ENCODE measurements at places on chromosomes 7 and 10.

DNA sequence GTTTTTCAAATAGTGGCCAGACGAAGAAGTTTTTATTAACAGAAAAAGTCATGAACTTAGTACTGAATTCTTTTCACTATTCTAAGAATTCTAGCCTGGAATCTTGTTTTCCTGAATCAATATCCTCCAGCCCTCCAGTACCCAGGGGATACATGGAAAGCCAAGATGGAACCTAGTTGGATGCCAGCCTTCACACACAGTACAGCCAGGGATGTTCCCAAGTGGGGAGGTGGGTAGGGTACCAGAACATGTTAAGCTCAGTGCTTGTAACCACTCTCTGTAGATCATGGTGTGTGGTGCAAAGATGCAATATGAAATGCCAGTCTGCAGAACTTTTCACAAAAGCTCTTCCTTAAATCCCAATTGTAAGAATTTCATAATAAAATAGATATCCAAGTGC is 128.0 kb downstream of the POU6F2 start:
- no peak for DNase-seq

DNA sequence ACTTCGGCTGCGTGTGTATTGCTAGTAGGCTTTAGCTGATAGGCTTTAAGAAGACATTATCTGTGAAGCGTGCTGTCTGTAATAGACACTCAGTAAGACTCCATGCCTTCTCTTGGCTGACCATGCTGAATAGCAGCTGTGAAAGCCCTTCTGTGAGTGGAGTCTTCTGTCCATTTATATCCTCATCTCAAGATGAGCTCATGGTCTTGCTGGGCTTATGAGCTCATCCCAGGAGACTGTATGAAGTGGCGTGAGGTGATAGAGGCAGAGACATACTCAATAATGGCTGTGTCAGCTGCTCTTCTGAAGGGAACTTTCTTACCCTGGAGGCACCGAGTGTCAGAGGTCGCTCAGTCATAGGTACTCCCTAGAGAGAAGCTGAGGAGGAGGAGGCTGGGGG is 111.5 kb downstream of the SH2D4B start:
- DNase-seq = no peak

DNA sequence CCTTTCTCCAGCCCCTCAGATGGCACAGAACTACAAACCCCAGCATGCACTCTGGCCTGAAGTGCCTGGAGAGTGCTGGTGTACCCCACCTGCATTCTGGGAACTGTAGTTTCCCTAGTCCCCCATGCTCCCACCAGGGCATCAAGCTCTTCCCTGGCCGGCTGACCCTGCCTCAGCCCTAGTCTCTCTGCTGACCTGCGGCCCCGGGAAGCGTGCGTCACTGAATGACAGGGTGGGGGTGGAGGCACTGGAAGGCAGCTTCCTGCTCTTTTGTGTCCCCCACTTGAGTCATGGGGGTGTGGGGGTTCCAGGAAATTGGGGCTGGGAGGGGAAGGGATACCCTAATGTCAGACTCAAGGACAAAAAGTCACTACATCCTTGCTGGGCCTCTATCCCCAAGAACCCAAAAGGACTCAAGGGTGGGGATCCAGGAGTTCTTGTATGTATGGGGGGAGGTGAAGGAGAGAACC is 2.1 kb downstream of the NOS3 start:
- no peak for DNase-seq

GRCh38 chr10:18164093-18164492 is 23.9 kb downstream of the CACNB2 start:
- DNase-seq = no peak

DNA sequence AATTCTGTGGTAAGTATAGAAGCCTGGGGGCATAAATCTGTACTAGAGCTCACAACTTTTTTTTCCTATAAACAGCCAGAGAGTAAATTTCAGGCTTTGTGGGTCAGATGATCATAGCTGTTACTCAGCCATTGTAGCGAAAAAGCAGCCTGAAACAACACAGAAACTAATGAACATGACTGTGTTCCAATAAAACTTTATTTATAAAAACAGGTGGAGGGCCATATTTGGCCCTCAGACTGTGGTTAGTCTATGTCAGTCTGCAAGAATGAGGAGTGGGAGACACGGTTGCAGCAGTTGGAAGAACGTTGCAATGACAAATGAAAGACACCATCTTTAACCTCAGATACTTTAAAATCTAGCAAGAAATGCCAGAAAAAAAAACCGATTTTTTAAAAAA is 389.6 kb upstream of the PRKCQ start:
- DNase-seq = no peak

DNA sequence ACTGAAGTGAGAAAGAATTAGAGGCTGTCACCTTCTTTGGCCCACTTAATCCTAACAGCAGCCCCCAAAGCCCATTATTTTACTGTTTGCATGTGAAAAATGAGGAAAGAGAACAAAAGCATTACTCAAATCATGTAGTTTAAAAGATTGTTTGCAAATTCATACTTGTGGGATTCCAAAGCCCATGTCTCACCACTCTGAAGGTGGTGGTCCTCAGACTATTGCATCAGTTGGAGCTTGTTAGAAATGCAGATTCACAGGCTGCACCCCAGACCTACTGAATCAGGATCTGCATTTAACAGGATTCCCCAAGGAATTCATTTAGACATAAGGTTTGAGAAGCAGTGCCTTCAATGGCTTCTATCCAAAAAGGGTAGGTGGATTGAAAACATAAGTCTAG is 93.7 kb upstream of the PDE1C start:
- DNase-seq = no peak

DNA sequence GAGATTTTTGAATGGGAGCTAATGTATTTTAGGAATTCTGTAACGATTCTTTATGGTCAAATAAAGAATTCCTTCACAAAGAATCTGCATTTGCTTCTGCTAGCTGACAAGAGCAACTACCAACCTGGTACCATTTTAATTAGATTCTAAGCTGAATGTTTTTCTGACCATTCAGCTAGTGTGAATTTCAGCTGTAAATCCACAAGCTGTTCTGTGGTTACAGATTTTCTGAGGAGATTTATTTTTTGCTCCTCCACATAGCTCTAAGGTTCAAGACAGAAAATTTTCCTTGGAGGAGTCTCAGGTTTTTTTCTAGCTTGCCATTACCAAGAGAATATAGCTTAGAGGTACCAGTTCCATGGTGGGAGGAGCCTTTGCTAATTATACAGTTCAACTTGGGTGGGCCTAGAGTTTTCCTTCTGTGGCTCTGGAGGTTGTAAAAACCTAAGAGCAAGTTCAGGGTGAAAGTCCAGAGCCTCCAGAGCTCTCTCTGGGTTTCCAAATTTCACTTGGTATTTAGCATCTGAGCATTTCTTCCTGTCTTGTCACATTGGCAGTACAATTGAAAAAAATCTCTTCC is 120.1 kb downstream of the JAZF1 start:
- DNase-seq = no peak

GRCh38 chr10:130244031-130244927 is 108.1 kb downstream of the GLRX3 start:
- no peak for DNase-seq

GRCh38 chr10:75672842-75673241 is 241.4 kb downstream of the LRMDA start:
- DNase-seq = no peak

- DNase-seq = no peak
Measured at GRCh38 chr10:60235001-60235400, 154.7 kb downstream of the ANK3 start.

GRCh38 chr7:146486519-146486918 is 369.9 kb downstream of the CNTNAP2 start:
- DNase-seq = no peak

DNA sequence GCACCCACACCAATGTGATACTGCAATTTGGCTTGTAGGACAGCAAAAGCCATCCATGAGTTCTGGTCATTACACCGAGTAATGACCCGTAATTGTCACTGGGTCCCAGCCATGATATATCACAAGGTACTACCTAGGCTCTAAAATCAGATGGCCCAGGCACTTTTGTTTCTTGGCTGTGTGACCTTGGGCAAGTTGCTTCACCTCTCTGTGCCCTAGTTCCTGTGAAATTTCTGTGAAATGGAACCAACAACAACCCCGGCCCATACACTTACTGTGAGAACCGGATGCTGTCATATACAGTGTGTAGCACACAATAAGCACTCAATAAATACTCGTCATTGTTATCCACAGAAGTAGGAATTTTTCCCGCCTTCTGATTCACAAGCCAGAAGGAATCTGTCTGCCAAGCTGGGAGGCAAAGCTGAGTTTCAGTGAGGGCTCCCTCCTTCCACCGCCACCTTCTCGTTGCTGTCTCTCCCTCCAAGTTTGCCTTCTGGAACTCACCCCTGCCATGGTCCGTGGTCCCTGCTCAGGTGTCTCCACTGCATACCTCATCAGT is 6.4 kb upstream of the CYTH3 start:
- no peak for DNase-seq

GRCh38 chr7:130741331-130741995 is 7.5 kb upstream of the KLF14 start:
- no peak for DNase-seq

DNA sequence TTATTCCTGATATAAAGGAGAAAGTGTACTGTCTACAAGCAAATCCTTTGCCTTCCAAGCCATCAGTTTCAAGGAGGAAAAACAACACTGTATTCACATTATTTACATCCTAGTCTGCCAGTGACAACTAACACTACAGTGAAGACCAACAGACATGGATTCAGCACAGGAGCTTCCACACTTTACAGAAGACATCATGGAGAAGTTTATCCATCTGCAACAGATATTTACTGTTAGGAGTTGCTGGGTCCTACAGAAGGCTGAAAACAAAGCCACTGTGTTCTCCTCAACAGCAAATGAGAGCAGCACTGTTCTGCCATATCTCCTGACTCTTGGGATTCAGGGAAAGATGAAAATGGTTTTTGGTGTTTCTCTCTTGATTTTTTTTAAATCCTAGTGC is 31.9 kb downstream of the NAPEPLD start:
- DNase-seq = no peak
